ENCODE measurements at places on chromosomes 6 and 20.

- DNase-seq, result peak; percentile 49
Observed at GRCh38 chr20:23160536-23161243, 74.6 kb upstream of the CD93 start.

- no peak for DNase-seq
Observed at GRCh38 chr6:23875006-23875405, 251.0 kb upstream of the NRSN1 start.

- no peak for DNase-seq
Observed at GRCh38 chr20:59314997-59315396, 14.6 kb downstream of the EDN3 start.

DNA sequence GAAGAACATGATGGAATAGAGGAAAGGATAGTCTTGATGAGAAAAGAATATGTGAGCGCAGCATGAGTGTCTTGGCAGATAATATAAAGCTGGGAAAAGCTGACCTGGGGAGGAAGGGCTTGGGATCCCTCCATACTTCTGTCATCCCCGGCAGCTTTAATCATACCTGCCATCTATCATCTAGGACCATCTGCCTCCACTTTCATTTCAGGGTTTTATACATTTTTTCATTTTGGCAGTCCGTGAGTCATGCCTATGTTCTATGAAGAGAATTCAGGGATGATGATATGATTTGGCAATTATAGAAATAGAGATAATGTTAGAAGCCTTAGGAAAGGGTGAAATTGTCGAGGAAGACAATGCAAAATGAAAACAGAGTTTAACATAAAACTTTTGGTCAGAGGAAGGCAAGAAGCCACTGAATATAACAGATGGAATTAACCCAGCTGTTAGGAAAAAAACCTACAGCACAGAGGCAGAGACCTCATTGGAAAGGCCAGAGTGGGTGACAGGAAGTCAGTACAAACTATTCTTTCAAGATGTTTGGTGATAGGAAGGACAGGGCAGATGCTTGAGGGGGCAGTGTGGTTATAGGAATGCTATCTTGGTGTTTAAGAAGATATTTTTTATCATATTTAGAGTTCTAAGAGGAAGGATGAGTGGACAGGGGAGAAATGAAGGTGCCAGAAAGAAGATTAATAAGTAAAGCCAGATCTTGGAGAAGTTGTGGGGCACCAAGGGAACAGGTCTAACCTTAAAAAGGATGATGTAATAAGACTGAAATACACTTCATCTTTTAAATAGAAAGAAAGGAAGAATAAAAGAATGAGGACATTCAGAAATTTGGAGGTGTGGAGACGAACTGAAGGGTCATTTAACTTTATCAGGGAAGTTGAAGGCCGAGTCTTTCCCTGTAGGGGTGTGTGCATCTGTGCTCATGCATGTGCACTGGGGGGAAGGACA, 37.8 kb downstream of the MARCKS start:
- peak; percentile 90 for DNase-seq

DNA sequence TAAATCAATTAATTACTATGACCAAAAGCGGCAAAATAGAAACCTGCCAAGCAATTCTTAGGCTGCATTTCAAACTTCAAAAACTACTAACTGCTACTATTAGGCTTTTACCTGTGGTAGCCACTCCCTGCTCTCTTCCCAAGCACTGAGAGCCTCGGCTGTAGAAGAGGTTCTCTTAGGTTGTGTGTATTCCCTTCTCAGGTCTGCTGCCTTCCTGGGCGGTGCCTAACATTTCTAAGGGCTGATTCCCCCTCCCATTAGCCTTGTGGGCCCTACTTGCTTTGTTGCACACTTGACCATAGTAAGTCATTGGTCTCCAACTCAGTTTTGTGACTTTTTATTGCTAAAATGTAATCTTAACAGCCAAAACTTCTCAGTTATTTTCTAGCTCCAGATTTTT, 146.1 kb upstream of the C6orf118 start:
- DNase-seq, result no peak

- DNase-seq, result peak; percentile 40
Observed at GRCh38 chr6:25105070-25105925, 169.5 kb upstream of the RIPOR2 start.

DNA sequence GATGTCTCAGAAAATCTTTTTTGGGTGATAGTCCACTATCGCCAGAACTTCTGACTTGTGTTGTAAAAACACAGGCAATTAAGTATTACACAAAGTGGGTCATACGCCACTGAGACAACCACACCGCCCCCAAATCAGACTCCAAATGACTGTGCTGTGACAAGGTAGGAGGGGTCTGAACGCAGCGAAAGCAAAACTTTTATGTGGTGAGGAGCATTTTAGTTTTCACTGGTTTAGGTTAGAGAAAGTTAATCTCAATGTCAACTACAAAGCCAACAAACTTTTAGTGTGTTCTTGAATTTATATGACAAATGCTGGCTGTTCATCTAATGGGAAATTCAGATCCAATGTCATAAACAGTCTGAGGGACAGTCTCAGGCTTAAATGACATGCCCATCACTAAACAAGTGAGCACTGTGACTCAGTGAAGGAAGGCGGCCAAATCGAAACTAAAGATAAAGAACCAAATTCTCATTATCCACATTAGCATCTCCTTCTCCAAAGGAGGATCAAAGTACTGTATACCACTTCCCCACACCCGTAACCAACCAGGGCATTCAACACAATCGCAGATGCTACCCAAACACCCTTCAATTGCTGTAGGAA, 186.7 kb downstream of the GJA10 start:
- no peak for DNase-seq

DNA sequence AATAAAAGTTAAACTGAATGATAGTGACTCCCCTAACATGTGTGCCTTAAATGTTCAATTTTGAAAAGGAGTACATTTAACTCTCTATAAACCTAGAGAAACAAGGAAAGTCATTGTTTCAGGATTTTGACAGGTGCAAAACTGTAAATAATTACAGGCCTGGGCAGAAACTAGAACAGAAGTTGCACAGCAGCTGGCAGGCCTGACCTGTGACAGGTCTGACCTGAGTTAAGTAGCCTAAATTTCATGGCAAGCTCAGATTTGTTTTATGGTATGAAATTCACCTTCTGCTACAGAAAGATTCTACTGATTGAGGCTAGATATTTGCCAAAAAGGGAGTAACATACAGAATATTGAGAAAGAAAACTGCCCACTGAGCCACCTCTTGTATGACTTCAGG, 166.1 kb downstream of the CDKAL1 start:
- DNase-seq, result no peak

DNA sequence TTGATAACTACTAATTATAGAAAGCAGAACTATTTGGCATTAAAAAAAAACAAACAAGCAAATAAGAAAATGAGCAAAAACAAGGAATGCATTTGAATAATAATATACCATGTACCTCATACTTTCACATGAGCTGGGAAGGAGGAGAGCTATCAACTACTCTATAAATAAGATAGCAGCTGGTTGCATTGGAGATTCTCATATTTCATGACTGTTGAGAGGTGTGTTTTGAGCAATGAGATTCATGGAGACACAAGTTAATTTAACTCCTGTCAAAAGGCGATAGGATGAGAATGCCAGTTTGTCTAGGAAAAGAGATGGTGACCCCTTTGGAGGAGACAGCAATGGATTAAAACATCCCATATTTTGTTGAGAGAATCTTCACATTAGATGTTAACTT, 348.8 kb upstream of the SPTLC3 start:
- DNase-seq, result no peak

GRCh38 chr6:142013287-142013686, 119.4 kb upstream of the GJE1 start:
- peak; percentile 95 for DNase-seq

- DNase-seq, result peak; percentile 72
Observed at GRCh38 chr6:57221191-57221935, 744 bp downstream of the RAB23 start.

DNA sequence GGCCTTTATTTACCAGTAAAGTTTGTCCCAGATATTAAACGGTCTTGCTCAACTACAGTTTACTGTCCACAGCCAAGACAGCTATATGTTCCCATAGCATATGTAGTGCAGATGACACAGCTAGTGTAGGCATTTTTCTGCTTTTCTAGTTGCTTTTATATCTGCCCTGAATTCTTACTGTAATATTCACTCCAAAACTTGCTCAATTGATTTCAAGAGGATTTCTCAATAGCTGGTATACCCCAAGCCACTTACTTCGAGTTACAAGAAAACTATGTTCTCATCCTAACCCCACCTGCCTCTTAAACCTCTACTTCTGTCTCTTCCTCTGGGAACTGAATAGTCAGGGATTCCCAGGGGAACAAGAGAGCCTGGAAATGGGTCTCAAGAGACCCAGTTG, 18.9 kb upstream of the ROS1 start:
- peak; percentile 83 for DNase-seq

DNA sequence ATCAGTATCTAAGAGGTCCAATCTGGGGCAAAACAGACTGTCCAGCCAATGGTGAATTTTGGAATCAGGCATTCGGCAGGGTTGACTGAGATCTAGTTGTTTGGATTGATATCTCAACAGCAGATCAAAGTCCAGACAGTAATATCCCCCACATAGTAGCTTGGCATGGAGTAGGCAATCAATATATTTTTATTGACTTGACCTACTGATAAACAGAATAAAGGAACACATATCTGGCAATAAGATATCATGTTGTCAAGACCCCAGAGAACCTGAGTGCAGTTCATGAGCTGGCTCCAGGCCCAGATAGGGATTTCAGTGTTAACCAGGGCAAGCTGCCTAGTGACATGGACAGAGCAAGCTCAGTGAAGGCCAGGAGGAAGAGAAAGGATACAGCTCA, 34.4 kb downstream of the TNFAIP3 start:
- DNase-seq, result no peak

DNA sequence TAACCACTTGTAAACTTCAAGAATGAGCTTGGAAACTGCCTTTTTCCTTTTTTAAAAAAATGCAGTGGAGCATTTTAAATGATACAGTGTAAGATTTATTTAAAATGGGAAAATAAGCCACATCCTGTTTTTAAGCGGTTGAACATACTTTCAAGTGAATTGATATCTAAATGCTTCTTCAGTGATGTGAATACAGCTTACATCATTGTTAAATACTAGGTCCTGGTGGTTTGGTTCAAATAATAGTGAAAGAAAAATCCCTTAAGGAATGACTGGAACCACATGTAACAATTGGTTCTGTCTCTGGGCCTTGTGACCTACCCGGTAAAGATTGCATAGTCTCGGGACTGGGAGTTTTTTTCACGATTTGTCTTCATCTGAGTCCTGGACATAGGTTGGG, 44.2 kb downstream of the BMP6 start:
- peak; percentile 64 for DNase-seq

GRCh38 chr6:39236742-39237141, 7.5 kb upstream of the KCNK5 start:
- DNase-seq, result no peak

GRCh38 chr6:36109092-36109491, 21.2 kb upstream of the MAPK13 start:
- no peak for DNase-seq

DNA sequence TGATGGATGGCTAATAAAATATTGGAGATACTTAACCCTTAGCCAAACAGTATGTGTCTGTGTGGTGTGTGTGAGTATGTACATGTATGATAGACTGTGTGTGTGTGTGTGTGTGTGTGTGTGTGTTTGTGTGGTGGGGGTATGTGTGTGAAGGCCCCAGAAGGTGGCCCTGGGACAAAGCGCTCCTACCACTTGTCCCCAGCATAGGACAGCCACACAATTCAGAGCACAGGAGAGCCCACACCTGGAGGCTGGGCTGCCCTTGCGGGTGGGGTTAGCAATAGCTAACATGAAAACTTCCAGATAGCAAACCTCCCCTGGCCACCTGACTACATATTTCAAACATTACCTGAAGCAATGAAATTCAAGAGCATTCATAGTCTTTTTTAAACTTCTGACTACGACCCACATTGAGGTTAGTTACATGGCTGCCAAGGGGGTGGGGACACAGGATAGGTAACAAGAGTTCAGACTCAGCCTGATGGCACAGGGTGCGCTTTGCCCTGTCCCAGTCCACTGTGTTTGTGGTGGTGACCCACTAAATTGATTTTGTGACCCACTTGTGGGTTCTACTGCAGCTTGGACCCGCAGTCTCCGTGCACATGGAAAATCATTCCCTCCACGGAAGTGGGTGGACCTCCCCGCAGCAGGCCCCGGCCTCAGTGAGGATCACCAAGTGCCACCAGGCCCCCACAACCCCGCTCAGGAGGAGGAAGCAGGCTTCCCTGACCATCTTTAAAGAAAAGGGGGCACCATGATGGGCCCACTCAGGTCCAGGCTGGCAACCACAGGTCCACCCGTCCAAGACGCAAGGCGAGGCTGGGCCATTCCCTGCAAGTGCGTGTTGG, 34.8 kb downstream of the ZC3H12D start:
- no peak for DNase-seq

GRCh38 chr6:49336514-49337131, 126.4 kb downstream of the MMUT start:
- DNase-seq, result no peak

- no peak for DNase-seq
Observed at GRCh38 chr6:167103041-167103891, 19.6 kb upstream of the CCR6 start.

- no peak for DNase-seq
Observed at GRCh38 chr20:44390280-44390679, 34.8 kb downstream of the HNF4A start.

- no peak for DNase-seq
Observed at GRCh38 chr6:16087386-16087785, 41.5 kb upstream of the MYLIP start.

DNA sequence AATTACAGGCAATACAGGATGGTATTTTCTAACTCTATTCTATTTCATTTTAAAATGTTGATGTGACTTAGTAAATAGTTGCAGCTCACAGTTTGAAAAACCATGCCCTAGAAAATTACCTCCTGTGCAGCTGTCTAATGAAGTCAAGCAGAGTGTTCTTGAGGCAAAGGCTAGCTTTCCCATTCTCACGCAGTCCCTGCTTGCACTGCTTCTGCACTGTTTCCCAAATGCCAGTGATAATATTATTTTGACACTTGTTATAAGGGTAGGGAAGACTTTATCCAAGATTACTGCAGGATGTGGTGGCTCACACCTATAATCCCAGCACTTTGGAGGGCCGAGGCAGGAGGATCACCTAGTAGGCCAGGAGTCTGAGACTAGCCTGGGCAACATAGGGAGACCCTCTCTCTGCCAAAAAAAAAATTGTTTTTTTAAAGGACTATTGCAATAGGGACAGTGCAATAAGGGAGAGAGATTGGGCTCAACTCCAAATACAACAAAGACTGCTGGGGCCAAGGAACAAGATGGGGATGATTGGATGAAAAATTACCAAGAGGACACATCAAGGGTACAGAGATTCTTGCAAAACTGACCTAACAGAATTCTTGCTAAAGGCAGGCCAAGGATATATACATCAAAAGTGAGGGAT, 196.1 kb downstream of the LY86 start:
- DNase-seq, result peak; percentile 17

GRCh38 chr6:169495601-169496000, 206.2 kb downstream of the WDR27 start:
- peak; percentile 80 for DNase-seq

GRCh38 chr20:8215361-8215781, 83.3 kb downstream of the PLCB1 start:
- DNase-seq, result peak; percentile 53

DNA sequence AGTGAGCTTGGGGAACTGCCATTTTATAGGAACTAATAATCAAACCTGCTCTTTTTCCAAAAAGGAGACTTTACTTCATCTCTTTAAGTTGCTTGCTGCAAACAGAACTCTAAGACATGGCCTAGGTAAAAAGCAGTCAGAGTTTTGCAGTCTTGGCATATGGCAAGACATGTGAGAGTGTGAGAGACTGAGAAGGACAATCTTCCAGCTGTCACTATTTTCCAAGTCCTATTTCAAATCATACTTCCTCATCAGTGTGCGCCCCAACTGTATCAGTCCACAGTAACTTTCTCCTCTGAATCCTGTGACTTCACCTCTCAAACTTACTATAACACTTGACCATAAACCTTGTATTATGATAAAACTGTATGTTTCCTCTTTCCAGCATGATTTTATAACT, 10.4 kb downstream of the CALHM6 start:
- DNase-seq, result no peak

All from fibroblast of skin of right biceps (primary cell).